Astrocyte of the cerebellum (primary cell): ENCODE measurements at places on chromosomes 2 and 18.

DNA sequence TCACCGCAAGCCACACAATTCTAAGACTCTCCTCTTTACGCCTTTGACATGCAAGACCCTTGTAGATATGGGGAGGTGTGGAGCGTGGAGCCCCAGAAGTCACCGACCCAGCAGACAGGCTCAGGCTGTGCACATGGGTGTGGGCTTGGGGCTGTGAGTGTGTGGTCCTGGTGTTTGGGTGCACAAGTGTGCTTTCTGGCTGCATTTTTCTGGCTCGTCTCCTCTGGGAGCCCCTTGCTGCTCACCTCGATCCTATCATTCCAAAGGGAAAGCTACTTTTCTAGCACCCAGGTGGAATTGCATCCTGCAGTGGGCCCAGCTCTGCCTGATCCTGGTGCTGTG, 143.0 kb downstream of the ACOXL start:
- no peak for DNase-seq

DNA sequence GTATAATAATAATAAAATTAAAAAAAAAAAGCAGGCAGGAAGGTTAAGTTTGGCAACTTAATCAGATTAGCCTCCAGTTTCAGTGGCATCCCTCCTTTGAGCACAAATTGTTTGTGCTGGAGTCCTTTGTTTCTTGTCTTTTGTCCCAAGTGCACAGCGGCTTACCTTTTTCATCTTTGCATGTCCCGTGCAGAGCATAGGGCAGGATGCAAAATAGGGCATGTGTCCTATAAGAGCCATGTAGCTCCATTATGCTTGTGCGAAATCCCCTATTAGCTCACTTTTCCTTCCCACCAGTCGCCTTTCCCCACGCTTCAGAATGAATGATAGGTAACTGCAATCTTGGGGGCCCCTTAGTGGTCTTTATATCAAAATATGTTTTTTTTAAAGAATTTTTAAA, 216.8 kb downstream of the TSN start:
- DNase-seq: no peak

DNA sequence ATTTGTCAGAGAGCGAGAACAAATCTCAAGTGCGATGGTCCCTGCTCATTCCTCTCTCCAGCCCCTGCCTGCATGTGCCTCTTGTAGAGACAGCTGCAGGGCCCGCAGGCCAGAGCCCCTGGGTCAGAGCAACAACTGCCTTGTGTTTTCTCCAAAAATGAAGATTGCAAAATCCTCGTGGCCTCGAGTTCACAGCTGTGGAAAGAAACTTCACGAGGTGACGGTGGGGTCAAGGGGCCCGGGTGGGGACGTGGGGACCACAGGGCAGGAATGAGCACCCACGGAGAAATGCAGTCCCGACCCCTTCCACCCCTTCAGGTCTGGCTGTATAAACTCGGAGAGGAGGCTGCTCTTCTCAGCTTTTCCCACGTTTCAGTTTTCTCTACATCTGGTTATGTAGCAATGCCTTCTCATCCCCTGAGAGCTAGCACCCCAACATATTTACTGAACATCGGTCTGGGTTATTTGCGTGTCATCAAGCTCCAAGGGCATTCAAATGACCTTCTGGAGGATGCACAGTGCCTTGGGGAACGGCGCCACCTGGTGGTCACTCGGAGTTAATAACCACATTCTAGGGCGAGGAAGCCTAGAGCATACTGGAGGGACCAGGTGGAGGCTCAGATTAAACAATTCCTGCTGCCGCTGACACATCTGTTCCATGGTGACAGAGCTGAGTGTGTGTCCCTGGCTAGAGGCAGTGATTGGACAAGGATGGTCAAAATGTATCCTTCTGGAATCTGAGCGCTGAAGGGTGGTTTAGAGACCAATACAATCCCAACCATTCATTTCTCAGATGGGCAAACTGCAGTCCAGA, 91.4 kb upstream of the CYRIA start:
- peak; percentile 28 for DNase-seq

DNA sequence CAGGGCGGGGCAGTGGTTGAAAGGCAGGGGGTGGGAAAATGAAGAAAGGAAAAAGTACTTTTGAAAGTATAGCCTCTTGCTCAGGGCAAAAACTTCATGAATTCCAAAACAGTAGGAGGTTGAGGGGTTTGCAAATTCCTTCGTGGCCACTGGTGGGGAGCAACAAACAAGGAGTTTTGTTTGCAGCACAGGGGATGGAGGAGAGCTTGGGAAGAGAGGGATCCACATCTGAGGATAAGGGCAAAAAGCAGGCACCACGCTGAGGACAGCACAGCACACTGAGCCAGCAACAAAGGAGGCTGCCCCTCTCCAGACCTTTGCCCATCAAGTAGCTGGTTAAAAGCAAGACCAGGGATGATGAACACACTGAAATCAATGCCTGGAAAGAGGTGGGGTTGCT, 148.9 kb downstream of the TCF4 start:
- DNase-seq: no peak

DNA sequence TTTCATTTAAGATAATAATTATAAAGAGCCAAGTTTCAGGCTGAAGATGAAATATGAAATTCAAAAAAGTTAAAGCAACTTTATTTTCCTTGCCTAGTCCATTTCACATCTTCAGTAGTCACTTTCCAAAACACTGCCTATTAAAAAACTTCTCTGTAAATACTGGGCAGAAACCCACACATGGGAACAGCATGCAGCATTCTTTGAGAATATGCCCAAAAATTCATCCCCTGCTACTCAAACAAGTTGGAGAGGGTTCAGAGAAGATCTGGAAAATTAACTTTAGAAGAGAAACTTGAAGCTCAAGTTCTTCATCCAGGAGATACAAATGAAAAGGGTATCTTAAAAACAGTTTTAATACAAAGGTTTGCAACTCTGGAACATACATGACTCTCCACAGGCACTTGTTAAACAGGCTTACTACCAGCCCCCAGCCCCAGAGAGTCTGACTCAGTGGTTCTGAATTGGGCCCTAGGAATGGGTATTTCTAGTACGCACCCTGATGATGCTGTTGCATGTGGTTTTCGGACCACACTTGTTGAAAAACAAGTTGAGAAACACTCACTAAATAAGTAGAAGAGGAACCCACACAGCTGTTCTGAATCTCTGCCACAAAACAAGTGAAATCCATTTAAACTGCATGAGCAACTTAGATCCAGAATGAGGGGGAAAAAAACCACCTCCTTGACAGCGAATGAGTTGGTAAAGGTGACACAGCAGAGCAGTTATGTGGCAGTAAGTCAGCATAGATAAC, 329.1 kb downstream of the SATB2 start:
- DNase-seq: no peak

GRCh38 chr2:136065907-136066306, 52.0 kb downstream of the CXCR4 start:
- DNase-seq: no peak

GRCh38 chr2:142868229-142868762, 9.2 kb upstream of the KYNU start:
- no peak for DNase-seq

DNA sequence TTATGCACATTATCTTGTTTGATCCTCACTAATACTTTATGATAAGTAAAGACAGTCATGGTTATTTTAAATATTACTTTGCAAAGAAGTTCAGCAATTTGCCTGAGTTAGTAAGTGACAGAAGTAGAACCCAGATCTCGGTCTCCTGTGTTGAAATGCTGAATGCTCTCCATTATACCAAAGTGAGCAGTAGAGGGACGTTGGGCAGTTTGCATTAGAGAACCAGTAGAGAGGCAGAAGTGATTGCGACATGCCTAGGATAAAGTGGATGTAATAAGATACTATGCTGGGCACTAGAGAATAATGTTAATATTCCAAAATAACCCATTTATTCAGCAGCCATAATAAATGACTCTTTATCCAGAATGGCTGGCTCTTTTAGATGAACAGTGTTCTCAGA, 201.0 kb downstream of the PMAIP1 start:
- no peak for DNase-seq

GRCh38 chr2:124193706-124194105, 168.6 kb downstream of the CNTNAP5 start:
- DNase-seq: no peak

GRCh38 chr2:239806758-239807434, 218.2 kb downstream of the NDUFA10 start:
- no peak for DNase-seq

GRCh38 chr2:15107137-15107536, 454.0 kb downstream of the NBAS start:
- DNase-seq: no peak

DNA sequence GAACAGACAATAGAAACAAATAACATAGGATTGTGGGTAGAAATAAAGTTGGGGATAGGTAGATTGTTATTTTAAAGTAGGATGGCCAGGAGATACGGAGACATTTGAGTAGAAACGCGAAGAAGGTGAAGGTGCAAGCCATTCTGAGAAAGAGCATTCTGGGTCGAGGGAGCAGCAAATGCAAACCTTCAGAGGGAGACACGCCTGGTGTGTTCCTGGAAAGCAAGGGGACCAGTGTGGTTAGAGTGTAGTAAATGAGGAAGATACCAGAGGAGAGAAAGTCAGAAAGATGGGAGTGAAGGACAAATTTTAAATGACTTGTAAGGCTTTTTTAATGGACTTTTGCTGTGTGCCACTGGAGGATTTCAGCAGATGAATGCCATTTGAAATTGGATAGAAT, 1.7 kb downstream of the CYP20A1 start:
- no peak for DNase-seq

GRCh38 chr2:67018301-67018700, 378.8 kb upstream of the ETAA1 start:
- no peak for DNase-seq
